ENCODE measurements at places on chromosomes 12 and 14.

DNA sequence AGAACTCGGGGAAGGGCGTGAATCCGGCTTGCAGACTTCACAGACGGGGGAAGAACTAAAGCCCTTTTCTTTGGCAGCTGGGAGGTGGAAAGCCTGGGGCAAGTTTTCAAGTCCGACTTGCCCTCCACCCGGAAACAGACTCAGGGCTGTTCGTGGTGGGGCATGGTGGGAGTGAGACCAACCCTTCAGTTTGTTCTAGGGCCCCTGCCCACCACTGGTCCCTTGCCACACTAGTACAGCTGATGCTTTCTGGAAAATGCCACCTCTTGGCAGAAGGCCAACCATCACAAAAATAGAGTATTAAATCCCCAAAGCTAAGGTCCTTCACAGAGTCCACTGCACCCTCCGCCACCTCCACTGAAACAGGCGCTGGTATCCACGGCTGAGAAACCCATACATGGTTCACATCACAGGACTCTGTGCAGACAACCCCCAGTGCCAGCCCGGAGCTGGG is 50.4 kb upstream of the DDX11 start:
- DNase-seq = no peak

DNA sequence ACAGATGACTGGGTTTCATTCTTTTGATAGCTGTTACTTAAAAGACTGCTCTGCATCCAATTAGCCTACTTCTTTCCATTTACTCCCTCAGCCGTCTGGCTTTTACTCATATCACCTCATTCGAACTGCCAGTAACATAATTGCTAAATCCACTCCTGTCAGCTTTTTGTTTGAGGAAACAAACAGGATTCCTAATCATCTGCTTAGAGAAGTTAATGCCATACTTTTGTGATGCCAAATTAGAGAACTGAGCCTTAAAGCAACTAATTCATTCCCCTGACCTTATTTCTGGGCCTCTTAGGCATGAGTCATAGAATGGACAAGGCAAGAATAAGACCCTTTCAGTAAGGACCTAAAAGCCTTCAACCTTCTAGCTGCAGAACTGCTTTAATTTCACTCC is 2.9 kb downstream of the OXA1L start:
- DNase-seq = no peak

GRCh38 chr14:55843718-55844403 is 263.9 kb downstream of the KTN1 start:
- no peak for DNase-seq

DNA sequence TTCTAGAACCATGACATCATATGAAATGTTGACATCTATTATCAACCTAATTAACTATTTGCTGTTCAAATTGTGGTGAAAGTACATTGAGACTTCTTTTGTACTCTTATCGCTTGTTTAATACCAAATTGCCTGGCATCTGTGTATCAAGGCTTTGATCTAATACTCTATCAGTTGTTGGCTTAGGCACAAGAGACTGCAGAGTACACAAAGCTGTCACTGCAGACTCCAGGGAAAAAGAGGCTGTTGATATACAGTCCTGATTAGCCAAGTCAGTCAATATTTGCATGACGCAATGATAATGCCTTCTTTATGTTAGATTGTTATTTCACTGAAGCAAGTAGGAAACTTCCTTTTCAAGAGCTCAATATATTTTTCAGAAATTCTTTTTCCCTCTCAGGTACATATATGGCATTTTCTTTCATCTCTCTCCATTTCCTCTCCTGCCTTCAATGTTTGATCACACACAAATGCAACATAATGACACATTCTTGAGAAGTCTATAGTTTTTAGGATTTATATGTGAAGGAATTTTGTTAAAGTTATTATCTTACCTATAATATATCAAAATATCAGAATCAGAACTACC is 32.3 kb upstream of the PTCSC3 start:
- DNase-seq = no peak

- DNase-seq = no peak
These were observed 165.6 kb downstream of the SUDS3 start for GRCh38 chr12:118541934-118542333.

- no peak for DNase-seq
These were observed 47.9 kb downstream of the RPH3A start for GRCh38 chr12:112839386-112839972.

DNA sequence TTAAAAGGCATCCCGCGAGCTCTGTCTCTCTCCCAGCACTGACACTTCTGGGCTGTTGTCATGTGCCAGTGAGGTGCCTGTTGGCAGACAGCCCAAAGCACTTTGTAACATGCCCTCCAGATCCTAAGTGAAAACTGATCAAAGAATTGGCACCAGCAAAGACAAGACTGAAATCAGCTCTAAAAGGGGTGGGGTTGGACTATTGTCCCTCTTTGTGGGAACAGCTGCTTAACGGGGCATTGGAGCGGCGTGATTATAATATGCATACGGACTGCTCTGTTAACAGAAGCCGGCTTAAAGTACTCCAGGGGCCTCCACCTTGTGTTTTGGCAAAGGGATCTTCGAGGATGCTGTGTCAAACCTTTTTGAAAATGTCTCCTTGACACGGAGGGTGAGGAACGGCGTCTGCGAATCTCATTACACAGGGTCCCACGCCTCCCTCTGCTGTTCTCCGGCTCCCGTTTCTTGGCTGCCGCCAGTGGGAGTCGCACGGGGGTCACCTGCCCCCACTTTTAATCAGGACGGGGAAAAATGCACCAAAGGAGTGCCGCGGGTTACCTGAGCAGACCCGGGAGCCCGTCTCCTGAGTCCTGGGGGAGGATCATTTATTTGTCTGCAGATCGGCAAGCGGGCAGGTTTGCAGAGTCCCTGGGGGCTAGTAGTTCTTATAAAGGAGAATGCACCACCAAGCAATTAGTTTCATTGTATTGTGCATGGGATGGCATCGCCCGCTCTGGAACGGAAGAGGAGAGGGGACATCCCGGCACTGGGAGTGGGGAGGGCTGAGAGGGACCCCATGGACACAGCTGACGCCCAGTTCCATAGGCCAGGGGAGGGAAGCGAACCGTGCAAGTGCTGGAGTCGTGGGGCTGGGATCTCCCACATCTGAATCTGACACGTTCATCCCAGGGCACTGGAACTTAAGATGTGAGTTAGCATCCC is 44.3 kb downstream of the SPRING1 start:
- no peak for DNase-seq

DNA sequence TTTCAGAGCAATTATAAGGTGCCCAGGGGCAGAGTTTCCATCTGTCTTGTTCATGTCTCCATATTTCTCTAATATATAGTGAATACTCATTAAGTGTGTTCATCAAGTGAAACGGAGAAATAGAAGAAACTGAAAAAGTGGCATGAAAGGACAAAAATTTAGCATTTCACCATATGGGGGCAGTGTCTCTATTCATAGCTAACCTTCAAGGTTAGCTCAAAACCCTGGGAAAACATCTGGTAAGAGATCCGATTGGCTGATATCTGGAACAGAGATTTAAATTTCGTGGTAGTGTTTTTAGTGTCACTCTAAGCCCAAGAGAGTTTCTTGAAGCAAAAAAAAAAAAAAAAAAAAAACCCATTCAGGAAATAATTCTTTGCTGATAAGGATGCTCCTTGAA is 367.5 kb downstream of the DAD1 start:
- no peak for DNase-seq

GRCh38 chr12:75714462-75715322 is 203.3 kb upstream of the KRR1 start:
- no peak for DNase-seq

- no peak for DNase-seq
These were observed 199.4 kb upstream of the LRIG3 start for GRCh38 chr12:59119676-59120075.

DNA sequence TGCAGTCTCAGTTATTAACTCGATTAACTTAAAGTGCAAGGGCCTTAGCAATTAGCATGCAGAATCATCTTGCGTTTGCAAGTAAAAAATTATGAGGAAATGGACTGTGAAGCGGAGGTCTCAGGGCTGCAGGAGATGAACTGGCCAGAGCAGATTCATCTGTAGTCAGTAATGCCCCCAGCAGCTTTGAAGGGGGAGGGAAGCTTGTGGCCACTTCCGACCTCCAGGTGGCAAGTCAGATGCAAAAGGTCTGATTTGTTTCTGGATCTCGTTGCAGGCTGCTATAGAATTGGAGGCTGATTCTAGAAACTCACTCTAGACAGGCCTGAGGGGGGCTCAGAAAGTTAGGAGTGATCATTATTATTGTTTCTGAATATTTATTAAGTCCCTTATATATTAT is 107.4 kb upstream of the RGS6 start:
- no peak for DNase-seq

DNA sequence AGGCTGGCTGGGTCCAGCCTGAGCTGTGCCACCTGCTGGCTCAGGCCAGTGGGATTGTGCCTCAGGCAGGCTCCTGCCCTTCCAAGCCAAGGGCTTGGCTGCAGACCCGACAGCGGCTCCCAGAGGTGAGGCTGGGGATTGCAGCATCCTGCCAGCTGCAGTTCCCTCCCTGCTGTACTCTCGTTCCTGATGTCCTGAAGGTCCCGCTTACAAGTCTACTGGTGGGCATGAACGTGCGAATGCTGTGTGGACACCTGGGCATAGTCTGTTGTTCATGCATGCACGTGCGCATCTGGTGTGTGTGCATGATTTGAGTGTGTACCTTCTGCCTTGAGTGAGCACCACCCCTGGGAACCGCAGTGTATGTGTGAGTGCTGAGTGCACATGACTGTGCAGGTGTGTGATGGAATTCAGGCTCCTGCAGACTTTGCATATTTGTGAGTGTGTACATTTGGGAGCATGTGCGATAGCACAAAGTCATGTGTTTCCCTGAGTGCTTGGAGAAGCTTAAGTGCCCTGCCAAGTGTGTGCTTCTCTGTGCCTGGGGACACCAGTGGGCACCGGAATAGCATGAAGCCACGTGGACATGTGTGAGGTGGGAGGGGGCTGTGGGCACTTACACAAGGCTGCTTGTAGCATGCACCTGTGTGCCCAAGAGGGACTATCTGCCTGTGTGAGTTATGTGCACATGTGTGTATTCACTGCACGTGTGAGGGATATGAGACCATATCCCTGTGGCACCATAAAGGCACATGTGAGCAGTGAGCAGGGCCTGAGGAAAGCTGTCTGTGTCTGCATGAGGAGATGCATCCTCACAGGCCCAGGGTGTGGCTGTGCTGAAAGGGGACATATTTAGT is 19.3 kb upstream of the KRT7 start:
- DNase-seq = no peak

- no peak for DNase-seq
These were observed 174.2 kb downstream of the PPM1H start for GRCh38 chr12:62760779-62761178.

DNA sequence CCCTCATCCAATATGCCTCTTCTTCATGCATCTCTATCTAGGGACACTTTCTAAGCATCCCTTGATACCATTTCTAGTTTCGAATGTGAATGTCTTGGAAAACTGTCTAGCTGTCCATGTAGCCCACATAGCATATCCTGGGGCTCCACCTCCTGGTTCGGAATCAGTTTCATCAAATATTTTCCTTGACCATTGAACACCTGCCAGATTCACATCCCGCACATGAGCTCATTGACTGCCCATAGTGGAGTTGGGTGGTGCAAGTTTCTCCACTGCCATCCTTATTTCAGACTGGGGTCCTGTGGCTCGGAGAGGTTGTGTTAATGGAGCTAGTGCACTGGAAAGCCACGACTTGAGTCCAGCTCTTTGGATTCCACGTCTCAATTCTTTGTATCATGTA is 58.6 kb upstream of the TMEM263 start:
- no peak for DNase-seq

DNA sequence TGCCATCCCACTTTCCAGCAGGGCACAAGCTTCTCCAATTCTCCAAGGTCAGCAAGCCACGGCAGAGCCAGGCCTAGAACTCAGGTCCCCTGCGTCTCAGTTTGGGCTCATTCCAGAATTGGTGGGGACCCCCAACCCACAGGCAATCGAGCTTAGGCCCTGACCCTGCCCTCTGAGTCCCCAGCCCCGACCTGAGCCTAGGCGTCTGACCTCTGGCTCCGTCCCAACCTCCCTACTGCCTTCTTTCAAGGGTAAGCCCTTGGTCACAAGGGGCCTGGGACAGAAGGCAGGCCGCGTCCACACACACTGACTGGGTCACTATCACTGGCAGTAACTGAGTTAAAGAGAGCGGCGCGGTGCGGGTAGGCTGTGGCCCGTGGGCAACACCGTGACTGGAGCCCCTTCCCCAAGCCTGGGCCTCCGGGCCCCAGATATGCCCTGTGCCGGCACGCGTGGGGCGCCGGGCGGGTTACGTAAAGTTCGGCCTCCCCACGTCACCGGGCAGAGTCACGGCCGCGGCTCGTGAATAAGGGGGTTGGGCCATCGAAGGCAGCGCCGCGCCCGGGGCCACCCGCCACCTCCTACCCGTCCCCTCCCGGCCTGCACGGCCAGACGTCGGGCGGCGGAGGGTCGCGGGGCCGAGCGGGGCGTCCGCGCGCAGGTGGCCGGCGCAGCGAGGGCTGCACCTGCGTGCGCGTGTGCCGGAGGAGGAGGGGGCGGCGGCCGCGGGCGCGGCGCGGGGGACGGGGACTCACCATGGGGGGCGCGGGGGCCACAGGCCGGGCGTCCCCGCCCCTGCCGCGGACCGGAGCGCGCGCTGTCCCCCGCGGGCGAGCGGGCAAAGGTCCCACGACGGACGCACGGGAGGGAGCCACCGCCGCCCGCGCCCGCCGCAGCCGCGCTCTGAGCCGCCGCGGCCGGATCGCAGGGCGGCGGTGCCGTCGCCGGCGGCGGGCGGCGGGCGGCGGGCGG is 516 bp downstream of the ANKRD9 start:
- no peak for DNase-seq

GRCh38 chr12:103785243-103786031 is 55.6 kb downstream of the NT5DC3 start:
- DNase-seq = no peak

- no peak for DNase-seq
These were observed 28.0 kb downstream of the NELL2 start for GRCh38 chr12:44847888-44848702.

DNA sequence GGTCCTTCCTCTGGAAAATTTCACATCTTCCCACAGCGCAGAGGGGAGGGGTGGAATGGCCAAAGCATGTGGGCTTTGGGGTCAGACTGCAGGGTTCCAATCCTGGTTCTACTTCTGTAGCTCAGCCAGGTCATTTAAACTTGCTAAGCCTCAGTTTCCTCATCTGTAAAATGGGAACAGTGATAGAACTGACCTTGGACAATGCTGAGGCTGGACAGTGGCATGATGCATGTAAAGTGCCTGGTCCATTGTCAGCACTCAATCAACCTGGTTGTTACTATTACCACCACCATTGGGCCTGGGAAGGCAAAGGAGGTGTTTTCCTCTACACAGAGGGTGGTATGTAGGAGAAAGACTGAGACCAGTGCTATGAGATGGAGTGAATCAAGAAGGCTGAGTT is 162.8 kb downstream of the VRK1 start:
- DNase-seq = no peak

DNA sequence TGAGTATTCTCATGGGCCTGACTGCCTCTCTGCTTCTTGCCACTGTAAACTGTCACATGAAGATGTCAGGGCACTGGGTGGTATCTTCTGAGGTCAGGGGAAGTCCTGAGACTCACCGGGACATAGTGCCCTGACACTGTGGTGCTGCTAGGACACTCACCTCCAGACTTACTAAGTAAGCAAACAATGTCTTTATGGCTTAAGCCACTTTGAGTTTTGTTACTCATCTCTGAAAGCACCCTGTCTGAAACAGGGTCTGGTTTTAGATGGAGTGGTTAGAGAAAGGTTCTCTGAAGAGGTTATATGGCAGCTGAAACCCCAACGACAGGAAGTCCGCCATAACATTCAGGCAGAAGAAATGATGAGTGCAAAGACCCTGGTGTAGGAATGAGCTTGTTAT is 22.7 kb downstream of the GPR19 start:
- DNase-seq = no peak
